B cell (primary cell): ENCODE measurements at places on chromosomes 12 and 14. TPM values are rescaled to one million over a fixed set of nuclear protein-coding genes. Genes with fewer than 3 reads are reported as not detected.
A peak's percentile ranks its signal among the peaks of the same experiment; 100 is the strongest.

- DNase-seq, result no peak
Observed at GRCh38 chr12:10636611-10637010, 23.2 kb upstream of the MAGOHB start.

GZMH gene
- total RNA-seq, result 0.80 TPM in 1 of 2 replicates, not detected in the other

POP5 gene
- total RNA-seq, result 60.6 and 61.4 TPM in 2 replicates

DNA sequence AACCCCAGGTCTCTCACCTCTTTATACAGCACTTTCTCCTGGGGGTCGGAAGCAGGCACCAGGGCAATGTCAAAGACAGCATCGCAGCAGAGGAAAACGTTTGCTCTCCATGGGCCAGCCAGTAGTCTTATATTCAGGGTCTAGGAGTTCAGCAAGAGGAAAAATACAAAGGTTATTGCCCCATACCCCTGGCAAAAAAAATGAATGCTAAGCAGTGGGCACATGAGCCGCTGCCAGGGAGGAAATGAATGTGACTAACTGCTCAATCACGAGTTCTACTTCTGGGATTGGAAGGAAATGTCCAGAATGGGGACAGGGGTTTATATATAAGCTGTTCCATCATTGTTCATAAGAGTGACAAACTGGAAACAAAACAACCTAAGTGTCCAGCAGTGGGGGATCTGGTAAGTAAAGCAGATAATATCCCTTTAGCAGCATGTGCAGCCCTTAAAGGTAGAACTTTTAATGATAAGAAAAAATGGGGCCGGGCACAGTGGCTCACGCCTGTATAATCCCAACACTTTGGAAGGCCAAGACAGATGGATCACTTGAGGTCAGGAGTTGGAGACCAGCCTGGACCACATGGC, 53.8 kb downstream of the PHETA1 start:
- DNase-seq, result no peak

DNA sequence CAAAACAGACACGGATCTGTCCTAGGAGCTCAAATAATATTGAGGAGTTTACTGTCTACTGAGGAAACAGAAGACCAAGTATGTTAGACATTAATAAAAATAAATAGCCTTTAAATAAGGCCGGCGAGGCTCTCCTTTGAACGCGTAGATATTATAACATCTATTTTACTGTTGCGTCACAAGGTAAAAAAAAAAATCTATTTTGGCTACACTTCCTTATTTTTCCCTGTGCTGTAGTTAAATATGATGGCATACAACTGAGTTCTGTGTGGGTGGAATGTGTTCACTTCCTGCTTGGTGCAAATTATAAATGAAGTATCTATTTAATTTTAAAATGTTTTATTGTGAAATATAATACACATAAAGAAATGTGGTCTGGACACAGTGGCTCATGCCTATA, 17.2 kb upstream of the RAD52 start:
- DNase-seq, result no peak

GRCh38 chr14:102234331-102235264, 70.4 kb downstream of the MOK start:
- DNase-seq, result peak; percentile 21

DNA sequence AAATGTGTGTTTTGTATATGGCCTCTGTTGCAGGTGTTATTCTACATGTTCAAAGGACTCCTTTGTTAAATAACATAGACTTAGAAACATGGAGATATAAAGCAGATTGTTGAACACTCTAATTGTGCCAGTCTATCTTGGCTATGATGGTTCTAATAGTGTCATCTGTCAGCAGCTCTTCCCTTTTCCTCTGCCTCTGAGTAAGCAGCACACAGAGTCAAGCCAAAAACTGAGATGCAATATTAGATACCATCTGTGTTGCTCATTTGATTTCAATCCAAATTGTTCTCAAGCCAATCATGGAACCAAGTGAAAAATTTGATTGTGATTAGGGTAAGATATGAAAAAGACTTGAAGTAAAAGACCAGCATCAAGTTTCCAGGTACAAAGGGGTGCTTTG, 871.1 kb upstream of the MGAT4C start:
- DNase-seq, result no peak

SERPINA12 gene
- total RNA-seq, result not detected in 2 replicates

- no peak for DNase-seq
Observed at GRCh38 chr12:125100551-125101434, 35.6 kb downstream of the AACS start.

DNA sequence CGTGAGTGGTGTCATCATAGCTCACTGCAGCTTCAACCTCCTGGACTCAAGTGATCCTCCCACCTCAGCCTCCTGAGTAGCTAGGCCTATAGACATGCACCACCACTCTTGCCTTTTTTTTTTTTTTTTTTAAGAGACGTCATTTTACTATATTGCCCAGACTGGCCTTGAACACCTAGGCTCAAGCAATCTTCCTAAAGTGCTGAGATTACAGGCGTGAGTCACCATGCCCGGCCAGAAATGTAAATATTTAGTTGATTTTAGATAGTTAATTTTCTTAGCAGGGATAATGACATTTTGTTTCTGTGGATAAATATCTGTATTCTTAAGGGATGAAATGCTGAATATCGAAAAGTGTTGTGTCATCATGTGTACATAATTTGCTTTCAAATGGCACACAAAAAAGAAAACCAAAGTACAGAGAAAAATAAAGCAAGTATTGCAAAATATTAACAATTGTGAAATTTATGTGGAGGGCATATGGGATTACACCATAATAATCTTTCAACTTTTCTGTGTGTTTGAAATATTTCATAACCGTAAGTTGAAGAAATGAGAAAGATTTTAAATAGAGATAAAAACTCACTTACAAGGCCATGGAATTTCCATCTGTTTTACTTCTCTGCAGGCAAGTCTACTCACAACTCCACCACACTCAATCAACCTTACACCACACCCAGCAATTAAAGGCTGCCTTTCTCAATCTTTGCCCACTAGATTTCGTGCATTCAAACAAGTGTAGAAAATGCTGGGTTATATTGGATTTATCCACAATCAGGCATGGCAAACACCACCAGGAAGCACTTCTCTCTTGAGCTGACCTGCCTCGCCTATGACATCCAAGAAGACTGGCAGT, 93.7 kb downstream of the SPTSSA start:
- DNase-seq, result no peak

DNA sequence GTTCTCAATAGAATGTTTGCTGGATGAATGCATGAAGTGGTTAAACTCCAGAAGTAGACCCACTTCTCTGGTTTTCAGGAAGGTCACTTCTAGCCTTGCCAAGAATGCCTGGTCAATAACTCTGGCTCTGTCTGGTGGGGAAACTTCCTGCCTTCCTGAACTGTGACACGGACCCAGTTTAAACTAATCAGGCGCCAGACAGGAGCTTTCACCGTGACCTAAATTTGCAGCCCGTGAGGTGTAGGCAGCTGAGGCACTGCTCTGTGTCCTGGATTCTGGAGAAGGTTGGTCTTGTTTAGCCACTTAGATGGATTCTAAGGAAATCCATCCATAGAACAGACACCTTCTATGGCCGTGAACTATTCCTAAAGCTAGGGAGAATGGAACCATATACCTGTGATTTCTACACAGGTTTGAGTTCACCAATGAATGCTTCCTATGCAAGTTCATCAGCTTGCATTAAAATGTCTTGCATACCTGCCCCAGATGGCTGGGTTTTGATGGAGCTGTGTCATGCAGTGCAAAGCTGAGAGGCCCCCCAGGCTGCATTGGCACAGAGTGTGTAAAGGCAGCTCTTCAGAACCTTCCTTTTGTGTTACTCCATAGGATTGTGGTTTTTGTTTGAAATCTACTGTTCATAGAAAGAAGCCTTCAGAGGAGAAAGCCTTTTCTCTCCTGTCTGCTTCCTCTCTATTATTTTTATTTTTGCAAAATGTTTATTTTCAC, 4.4 kb downstream of the CHST11 start:
- DNase-seq, result no peak

DNA sequence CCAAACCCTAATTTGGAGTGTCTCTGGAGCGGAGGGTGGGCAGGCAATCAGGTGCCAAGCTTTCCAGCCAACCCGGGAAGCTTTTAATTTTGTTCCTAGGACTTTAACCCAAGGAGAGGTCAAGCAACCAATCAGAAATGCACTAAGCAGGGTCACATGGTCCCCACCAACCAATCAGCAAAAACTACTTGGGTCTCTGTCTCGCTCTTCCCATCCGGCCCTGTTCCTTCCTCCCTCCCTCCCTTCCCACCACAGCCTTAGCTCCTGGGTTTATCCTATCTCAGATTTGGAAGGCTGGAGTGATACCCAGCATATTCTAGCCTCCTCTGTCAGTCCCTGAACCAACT, 7.3 kb downstream of the HOXC5 start:
- DNase-seq, result no peak

TAS2R7 gene
- total RNA-seq, result not detected in 2 replicates

GRCh38 chr14:100819829-100820475, 6.0 kb upstream of the MEG3 start:
- DNase-seq, result no peak

DNA sequence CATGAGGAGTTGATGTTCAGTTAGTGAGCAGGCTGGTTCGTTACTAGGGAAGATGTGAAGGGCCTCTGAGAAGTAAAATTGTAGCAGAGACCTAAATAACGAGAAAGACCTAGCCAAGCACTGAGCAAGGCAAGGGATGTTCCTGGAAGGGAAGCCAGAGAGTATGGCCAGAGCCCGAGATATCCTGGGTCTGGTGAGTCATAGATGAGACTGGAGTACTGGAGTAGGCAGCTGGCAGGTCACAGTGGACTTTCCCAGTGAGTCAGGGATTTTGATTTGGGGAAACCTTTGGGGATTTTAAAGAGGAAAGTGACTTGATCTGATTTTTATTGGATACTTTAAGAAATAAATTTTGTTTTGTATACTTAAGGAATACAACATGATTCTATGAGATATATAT, 369.0 kb downstream of the DIO2 start:
- DNase-seq, result no peak

DNA sequence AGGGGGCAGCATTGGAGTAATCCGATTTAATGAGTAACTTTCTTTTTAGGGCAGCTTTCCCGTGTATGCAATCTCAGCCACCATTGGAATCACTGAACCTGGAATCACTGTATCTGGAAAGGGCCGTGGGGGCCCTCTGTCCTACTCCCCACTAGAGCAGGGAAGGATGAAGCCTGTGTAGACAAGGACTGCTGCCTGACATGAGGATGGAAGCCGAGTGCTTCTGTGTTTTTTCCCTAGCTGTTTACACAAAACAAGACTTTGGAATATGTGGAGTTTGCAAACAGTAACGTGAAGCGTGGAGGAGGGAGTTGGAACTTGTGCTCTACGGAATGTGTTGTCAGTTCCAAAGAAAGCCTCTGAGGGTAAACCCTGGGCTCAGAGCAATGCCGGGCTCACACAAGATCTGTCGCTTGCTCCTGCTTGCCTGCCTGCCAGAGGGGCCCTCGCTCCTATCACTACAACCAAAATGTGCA, 32.4 kb upstream of the HDAC7 start:
- DNase-seq, result no peak
